Activated T-helper 9 cell treated with anti-CD3 and anti-CD28 coated beads, Interleukin-2, amount 50 U/mL, for 16 hours (primary cell): ENCODE measurements at places on chromosomes 4 and X.

- DNase-seq = no peak
These were observed 56.3 kb upstream of the HPSE start for GRCh38 chr4:83390944-83391343.

- no peak for DNase-seq
These were observed 182.8 kb downstream of the PDGFC start for GRCh38 chr4:156788782-156789181.

DNA sequence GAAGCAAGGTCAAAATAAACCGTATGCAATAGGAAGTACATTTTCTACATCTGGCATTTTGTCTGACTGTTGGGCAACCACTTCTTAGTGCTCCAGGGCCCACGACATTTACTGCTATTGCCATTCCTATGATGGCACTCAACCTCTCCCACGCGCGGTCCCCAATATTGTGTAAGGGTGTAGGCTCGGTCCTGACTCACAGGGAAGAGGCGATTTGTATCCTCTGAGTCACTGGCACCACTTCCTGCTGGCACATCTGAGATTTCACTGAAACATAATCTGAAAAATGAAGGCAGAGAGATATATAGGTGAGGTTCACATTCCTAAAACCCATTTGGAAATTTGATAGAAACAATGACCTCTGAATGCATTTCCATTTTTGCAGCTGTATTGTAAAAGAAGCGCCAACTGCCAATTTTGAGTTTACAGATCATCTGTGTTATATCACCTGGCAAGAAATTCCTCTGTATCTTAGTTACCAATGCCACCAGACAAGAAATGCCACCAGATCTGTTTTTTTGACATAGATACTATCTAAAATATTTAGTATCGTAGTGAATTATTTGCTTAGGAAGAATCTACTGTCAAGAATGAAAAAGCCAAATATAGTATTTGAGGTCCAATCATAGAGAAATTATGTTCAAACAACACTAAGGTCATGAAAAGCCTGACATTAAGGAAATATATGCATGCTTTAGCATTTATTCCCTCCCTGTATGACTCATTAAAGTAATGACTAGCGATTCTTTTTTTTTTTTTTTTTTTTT, 9.8 kb downstream of the EREG start:
- DNase-seq = no peak

GRCh38 chr4:97978791-97979488, 164.3 kb downstream of the STPG2 start:
- DNase-seq = no peak

DNA sequence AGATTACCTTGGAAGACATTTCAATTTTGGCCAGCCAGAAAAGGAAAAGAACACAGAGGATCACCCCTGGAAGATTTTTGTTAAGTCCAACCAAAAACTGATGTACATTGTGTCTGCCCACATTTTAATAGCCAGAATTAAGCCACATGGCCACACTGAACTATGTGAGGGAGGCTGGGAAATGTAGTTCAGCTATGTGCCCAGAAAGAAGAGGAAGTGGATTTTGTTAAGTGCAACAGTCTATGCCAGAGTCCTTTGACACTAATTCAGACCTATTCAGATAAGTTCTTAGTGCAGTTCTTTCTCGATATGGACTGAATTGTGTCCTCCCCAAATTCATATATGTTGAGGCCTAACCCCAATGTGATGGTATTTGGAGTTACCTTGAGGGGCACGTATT, 18.4 kb downstream of the PRPS1 start:
- DNase-seq = no peak

DNA sequence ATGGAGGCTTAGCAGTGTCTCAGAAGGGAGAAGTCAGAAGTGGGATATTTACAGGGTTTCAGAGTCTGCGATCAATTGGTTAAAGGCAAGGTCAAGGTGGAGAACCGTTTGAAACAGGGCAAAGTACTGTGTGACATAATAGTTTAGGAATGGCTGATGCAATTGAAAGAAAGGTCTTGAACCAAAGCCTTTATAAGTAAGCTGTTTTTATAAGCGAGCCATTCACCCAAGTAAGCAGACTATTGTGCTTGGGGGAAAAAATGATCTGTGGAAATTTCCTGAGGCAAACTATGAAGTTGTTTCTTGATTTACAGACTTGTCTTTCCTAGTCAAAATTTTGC, 327.3 kb downstream of the CAMK2D start:
- no peak for DNase-seq

DNA sequence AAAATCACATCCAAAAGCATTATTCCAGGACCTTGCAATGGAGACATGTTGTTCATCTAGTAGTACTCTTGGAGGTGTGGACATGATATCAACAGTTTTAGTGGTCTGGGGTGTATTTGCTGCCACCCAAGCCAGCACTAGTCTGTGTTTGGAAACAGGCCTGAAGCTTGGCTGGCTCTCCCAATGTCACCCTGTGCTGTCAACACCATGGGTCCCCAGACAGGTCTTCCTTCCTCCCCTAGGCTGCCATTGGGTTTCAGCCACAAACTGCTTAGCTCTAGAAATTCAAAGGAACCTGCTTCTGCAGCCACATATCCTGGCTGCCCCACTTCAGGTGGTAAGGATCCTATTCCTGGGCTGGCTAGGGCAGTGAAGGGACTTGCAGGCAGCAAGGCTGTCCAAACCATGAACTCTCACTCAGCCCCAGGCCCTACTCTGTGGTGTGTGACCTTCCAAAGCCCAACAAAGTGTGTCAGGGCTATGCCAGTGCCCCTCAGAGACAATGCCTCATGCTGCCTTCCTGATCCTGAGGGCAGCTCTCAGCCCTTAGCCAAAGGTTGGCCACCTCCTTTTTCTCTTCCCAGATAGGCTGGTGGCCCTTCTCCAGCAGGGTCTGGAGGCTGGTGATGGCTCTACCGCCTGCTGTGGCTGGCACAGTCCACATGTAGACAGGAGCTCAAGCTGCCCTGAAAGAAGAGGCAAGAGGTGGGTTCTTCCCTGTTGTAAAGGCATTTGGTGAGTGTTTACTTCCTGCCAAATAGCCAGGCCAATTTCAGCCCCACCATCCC, 18.3 kb downstream of the AMER1 start:
- DNase-seq = no peak

GRCh38 chrX:148664171-148664570, 163.8 kb downstream of the AFF2 start:
- DNase-seq = no peak

GRCh38 chr4:52173470-52174045, 122.5 kb downstream of the SPATA18 start:
- DNase-seq = no peak

DNA sequence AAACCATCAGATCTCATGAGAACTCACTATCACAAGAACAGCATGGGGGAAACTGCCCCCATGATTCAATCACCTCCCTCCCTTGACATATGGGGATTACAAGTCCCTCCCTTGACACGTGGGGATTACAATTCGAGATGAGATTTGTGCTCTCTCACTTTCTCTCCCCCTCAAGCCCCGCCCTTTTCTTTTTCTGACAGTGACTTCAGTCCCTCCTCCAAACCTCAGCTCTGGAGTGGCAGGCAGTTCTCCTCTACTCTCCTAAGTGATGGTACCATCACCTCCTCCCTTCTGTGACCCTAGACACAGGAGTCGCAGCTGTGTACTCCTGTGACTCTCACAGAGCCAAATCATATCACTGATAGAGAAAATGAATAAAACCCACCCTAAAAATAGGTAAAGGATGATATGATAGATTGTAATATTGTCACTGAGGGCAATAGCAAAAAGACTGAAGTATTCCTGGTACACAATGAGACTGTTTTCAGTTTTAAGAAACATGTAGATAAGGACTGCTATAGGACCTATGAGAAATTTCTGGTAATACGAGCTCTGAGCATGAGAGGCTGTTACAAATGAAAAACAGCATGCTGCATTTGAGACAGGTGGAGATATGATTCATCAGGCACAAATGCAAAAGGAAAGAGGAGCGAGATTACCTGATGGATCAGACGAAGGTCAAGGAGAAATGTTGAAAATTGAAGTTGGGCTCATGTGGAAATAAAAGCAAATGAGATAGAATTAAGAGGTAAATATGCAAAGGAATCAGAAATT, 101.2 kb upstream of the CBLL2 start:
- no peak for DNase-seq

- DNase-seq = no peak
These were observed 382.1 kb upstream of the EPHA5 start for GRCh38 chr4:66052426-66052825.

- DNase-seq = no peak
These were observed 1.4 kb downstream of the ARHGEF6 start for GRCh38 chrX:136779346-136779781.

DNA sequence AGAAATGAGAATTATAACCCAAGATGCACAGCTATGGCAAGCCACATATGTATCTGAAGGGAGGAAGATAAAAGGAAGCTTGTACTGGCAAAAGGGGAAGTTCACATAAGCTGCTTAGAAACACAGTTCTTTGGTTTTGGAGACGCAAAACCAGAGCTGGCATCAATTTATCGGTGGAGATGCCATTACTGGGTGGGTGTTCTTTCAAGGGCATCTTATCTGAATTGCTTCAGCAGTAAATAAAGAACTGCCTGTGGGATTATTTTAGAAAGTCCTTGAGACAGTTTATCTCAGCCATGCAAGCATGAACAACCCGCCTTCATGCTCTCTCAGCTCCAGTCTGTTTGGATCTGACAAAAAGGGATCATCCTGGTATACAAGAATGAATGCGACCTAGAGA, 60.8 kb downstream of the DDX60 start:
- no peak for DNase-seq

- no peak for DNase-seq
These were observed 254.4 kb upstream of the BOD1L1 start for GRCh38 chr4:13881892-13882291.

GRCh38 chrX:54223581-54223980, 40.5 kb upstream of the FAM120C start:
- no peak for DNase-seq

DNA sequence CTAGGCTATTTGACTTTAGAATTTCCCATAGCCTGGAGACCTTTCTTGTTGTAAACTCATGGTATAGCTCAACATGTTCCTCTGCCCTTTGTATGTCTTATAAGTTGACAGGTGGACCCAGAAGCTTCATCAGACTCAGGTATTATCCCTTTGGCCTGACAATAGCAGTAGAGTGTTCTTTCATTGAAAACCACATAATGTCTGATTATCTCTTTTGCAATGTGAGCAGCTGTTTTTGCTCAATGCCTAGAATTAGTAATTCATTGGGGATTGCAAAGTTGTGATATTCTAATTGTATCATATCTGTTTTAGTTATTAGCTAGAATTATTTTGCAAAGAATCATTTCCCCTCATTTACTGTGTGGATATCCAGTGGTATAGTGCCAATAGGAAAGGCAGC, 27.5 kb downstream of the TBC1D19 start:
- no peak for DNase-seq

- no peak for DNase-seq
These were observed 236.1 kb downstream of the PARM1 start for GRCh38 chr4:75169020-75169419.

DNA sequence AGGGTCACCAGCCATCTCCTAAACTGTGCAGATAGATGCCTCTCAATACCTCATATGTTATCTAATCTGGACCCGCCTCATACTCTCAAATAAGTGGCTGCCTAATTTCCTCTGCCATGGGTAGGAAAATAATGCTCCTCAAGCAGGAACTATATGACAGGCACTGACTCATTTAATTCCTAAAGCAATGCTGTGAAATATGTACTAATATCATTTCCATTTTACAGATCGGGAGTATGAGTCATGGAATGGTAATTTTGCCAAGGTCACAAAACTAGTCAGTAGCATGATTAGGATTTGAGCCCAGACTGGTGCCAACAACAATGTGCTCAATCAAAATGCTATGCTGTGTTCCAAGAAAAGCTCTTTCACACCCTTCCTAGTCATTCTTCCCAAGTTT, 3.0 kb upstream of the NXT2 start:
- no peak for DNase-seq

DNA sequence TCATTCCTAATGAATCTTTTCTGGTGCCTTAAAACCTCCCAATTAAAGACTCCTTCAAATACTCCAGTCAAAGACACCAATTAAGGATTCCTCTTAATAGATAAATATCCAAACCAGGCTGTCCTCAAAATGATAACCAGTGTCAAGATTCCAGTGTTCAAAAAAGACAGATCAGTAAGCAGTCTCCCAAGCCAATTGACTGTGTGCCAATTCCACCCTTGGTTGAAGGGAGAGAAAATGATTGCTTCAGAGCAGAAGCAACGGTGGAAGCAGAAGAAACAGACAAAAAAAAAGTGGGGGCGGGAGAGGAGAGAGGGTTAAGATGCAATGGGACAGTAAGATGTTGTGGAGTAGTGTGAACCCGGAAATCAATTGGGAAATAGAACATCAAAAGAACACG, 216.0 kb upstream of the FTHL17 start:
- no peak for DNase-seq

GRCh38 chrX:44913656-44914531, 40.9 kb downstream of the KDM6A start:
- DNase-seq = no peak

- DNase-seq = no peak
These were observed 16.2 kb downstream of the POU4F2 start for GRCh38 chr4:146654687-146655520.

DNA sequence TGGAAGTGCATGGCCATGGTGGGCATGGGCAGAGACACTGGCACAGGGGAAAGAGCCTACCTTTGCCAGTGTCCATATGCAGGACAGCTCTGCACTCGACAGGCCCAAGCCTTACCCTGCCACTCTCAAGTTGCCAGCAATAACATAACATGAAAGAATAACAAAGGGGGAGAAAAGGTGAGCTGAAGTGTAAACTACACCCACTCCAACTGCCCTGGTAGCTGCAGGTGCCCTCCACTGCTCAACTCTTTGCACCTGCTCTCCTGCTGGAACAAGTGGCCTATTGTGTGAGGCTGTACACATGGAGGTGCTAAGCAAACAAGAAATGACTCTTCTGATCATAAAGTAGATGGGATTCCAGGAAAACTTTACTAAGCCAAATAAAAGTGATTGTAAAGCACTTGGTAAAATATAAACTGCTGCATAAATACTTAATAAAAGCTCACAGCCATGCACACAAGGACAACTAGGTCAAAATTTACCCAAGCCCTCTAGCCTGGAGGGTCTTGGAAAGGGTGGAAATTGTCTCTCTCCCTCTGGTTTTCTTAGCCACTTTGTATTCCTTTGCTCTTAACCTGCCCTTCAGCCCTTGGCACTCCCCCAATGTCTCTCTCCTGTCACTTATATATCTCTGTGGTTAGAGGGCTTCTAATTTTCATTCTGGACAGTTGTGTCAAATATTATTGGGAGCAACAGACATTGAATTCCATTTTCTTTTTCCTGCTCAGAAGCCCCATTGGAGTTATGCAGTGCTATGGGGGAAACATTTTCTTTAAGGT, 261.2 kb upstream of the GPC4 start:
- no peak for DNase-seq

DNA sequence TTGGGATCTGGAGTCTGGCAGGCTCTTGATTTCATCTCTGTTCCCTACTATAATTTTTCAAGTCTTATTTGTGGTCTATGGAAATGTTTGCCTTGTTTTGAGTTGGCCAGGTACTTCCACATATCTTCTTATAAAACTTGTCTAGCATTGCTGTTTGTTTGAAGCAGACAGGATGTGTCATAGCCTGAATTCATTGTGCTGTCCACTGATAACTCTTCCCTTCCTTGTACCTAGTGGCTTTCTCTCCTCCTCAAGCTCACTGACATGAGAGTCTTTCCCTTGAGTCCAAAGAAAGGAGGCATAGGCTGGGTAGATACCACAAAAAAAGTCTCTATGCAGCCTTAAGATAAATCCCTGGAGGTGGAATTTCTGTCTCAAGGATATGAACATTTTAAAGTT, 59.2 kb upstream of the FAM241A start:
- no peak for DNase-seq
